Fibroblast of the aortic adventitia (primary cell): ENCODE measurements at places on chromosomes 6 and 20. TPM values are rescaled to one million over a fixed set of nuclear protein-coding genes. Genes with fewer than 3 reads are reported as not detected.

The PTCHD4 gene
- total RNA-seq, result 5.2 and 9.8 TPM in 2 replicates

The CAGE1 gene
- total RNA-seq, result 0.33 and 0.36 TPM in 2 replicates

The MTFR2 gene
- 1.5 and 6.1 TPM in 2 replicates for total RNA-seq

The PRR18 gene
- not detected in 2 replicates for total RNA-seq

The BPIFA3 gene
- total RNA-seq, result not detected in 2 replicates

The PLG gene
- total RNA-seq, result 2.9 TPM in 1 of 2 replicates, not detected in the other

The PEDS1 gene
- total RNA-seq, result 9.3 and 19.9 TPM in 2 replicates

The PGC gene
- total RNA-seq, result not detected in 2 replicates

The ADGRF5 gene
- total RNA-seq, result under 0.01 and 15.9 TPM in 2 replicates

The ROS1 gene
- total RNA-seq, result 0.18 TPM in 1 of 2 replicates, not detected in the other

The SLC22A2 gene
- not detected in 2 replicates for total RNA-seq

The C20orf202 gene
- 0.09 TPM in 1 of 2 replicates, not detected in the other for total RNA-seq

The CUL7 gene
- 28.0 and 31.6 TPM in 2 replicates for total RNA-seq

The ZNF184 gene
- 6.5 and 12.2 TPM in 2 replicates for total RNA-seq

The TNNC2 gene
- total RNA-seq, result 0.45 and 1.8 TPM in 2 replicates

The CLPSL1 gene
- total RNA-seq, result not detected in 2 replicates

The GTF2H4 gene
- total RNA-seq, result 3.8 and 12.7 TPM in 2 replicates

The KPNA5 gene
- total RNA-seq, result 8.3 and 13.2 TPM in 2 replicates
